ENCODE measurements at places on chromosomes 2 and 18. TPM values are rescaled to one million over a fixed set of nuclear protein-coding genes. Genes with fewer than 3 reads are reported as not detected.

The UGT1A10 gene
- polyA plus RNA-seq, result not detected

The DLX2 gene
- 9.3 TPM for polyA plus RNA-seq

The HAAO gene
- not detected for polyA plus RNA-seq

The UPP2 gene
- polyA plus RNA-seq, result 0.16 TPM

The IMP4 gene
- 81.4 TPM for polyA plus RNA-seq

The ESCO1 gene
- 21.9 TPM for polyA plus RNA-seq

The PLB1 gene
- 3.4 TPM for polyA plus RNA-seq

The PSMD1 gene
- 83.8 TPM for polyA plus RNA-seq

All from neural cell (in vitro differentiated cells).